ENCODE measurements at places on chromosomes 2 and 18. TPM values are rescaled to one million over a fixed set of nuclear protein-coding genes. Genes with fewer than 3 reads are reported as not detected.

Gene GNAL
- total RNA-seq = 4.4 TPM

Gene SCG2
- 0.88 TPM for total RNA-seq

Gene C18orf63
- total RNA-seq = not detected

Gene ABCG8
- not detected for total RNA-seq

Gene CGREF1
- 8.4 TPM for total RNA-seq

Gene TSPYL6
- total RNA-seq = not detected

Gene MEIS1
- 1.9 TPM for total RNA-seq

Gene MAP2
- total RNA-seq = 0.82 TPM

Gene SKOR2
- total RNA-seq = not detected

Gene KCNIP3
- total RNA-seq = 2.4 TPM

Gene GKN1
- 0.83 TPM for total RNA-seq

Gene SCN3A
- not detected for total RNA-seq

Gene EVA1A
- total RNA-seq = 11.9 TPM

Gene C2orf78
- not detected for total RNA-seq
